T47D (cell line): ENCODE measurements at places on chromosomes 1 and 21.

- no peak for DNase-seq
Observed at GRCh38 chr1:63935553-63935952, 161.7 kb downstream of the ROR1 start.

DNA sequence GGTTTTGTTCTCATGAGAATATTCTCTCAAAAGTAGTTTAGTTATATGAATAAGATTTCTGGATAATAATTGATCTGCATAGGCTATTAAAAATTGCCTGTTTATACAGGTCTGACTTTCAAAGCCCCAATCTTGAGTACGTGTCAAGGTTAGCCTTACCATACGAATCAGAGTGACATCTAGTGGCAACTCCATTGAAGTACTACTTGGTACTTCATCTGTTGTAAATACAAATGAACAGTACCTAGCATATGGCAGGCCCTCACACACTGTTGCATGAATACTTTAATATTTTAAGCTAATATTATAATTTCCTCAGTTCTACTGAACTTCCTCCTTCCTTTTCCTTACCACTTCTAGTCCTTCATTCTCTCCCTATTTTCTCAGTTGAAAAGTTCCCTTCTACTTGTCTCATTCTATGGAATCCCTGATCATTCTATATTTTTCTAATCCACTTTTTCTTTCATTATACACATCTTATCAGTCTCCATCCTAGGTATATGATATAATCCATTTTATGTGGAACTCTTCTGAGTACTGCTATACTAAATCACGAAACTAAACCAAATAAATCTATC lies 101.2 kb downstream of the AKT3 start:
- DNase-seq = peak; percentile 70

- DNase-seq = peak; percentile 78
Observed at GRCh38 chr1:158998781-158999161, 10.9 kb upstream of the IFI16 start.

DNA sequence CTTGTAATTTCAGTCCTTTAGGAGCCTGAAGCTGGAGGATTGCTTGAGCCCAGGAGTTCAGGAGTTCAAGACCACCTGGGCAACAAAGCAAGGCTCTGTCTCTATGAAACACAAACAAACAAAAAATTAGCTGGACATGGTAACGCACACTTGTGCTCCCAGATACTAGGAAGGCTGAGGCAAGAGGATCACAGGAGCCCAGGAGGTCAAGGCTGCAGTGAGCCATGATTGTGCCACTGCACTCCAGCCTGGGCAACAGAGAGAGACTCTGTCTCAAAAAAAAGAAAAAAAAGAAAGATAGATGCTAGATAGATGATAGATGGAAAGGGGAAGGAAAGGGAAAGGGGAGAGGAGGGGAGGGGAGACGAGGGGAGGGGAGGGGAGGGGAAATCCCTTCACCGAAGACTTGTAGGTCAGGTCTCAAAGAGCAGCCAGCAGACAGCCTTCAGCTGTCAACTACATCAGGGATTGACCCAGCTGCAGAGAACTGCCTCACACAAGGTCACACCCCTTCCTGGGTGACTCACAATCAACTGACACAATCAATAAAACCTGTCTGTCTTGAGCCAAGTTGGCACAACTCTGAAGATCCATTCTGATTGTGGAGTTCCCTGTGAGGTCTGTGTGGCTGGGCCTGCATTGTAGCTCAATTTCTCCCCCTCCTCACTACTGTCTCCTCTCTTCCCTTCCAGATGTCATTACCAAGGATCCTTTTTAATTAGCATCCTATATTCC lies 200.6 kb downstream of the RGS7 start:
- DNase-seq = no peak

GRCh38 chr1:100134872-100135271 lies 1.9 kb downstream of the TRMT13 start:
- no peak for DNase-seq

DNA sequence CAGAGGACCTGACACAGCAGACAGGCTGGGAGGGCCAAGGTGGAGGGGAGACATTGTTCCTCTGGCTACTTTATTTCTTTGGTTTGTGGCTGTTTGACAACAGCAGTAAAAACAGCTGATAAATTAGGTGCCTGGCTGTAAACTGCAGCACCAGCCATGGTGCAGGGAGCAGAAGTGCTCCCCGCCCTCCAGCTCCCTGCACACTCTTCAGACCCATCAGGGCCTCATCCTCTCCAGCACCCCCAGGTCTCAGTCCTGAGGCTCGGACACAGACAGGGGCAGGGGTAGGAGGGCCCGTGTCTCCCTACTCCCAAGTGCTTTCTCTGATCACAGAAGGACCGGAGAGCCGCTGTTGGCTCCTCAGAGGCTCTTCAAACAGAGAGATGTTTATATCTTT lies 17.7 kb upstream of the LRRN2 start:
- DNase-seq = no peak

DNA sequence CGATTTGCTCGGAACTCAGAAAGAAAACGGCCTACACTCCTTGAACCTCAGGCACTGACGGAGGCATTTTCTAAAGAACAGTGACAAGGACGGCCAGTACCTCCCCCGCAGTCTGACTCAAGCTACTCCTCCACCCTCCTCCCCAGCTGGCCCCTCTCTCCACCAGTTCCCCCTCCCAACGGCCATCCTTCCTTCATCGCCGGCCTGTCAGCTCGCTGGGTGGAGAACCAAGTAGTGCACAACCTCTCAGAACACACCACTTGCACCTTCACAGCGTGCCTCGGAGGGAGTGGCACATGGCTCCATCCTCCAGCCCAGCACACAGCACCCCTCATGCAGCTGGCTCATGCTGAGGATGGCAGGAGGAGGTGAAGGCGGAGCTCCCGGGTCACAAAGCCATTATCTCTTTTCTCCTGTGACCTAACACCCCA lies 58.8 kb downstream of the TOR1AIP2 start:
- no peak for DNase-seq

GRCh38 chr21:39696196-39696595 lies 48.8 kb upstream of the IGSF5 start:
- no peak for DNase-seq

- no peak for DNase-seq
Observed at GRCh38 chr1:205240569-205240968, 12.8 kb downstream of the TMCC2 start.

DNA sequence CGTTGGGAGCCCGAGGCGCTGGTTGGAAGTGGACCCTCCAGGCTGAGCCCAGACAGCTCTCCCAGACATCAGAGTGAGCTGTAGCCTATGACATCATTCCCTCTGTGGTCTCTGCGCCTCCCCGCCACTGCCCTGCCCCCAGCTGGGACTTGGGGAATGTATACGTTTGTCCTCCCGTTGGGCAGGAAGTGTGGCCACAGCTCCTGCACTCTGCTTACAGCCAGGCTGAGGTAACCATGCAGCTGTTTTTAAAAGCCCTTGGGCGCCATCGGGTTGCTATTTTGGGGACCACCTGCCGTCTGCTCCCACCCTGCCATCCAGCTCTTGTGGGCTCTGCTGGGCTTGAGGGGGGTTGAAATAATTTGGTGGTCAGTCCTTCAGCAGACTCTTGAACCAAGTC lies 7.8 kb downstream of the VASH2 start:
- DNase-seq = no peak

DNA sequence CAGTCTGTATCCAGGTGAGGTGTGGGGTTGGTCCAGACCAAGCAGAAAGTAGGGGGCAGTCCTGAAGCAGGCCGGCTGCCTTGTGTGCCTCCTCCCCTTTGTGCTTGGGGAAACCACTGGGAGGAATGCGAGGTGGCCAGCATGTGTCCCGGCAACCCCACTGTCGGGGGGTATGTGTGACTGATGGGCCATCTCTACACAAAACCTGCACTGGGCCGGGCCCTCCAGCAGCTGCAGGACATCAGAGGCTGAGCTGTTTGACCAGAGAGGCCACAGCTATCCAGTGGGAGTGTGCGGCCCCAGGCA lies 33.3 kb downstream of the TMEM51 start:
- no peak for DNase-seq

DNA sequence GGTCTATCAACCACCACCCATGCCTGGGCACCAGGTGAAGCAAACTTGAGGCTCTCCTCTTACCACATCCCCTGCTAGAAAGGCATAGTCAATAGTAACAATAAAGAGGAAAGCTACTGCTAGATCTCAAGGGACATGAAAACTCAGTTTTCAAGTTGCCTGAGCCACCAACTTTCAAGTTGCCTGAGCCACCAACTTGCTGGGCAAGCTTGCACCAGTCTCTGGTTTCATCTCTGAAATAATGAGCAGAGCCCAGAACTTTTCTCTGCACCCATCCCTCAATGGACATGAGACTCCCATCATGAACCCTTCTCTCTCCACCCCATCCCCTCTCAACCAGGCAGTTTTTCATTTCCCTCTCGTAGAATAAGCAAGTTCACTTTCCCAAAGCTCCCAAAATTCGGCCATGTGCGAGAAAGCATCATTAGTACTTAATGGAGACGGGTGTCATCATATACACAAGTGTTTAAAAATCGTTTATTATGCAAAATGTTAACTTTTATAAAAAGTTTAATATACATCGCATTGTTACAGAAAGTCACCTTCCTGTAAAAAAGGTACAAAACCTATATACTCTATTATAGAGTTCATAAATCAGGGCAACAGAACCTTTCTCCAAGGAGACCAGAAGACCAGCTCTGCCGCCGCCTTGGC lies 1.7 kb downstream of the ID3 start:
- DNase-seq = no peak

DNA sequence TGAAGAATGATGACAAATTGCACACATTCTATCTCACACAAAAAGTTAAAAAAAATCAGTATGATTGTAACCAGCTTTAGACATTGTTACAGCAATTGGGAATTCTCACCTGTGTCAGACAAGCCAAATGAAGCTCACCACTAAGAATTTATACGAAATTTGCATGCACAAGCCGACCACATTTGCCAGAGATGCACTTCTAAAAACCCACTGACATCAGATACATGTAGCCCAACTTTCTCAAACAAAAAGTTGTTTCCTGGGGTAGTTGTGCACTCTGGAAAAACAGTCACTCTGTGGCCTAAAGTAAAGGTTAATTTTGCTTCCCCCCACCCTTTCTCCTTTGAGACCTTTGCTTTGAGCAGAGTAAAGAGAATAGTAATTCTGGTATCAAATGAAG lies 67.9 kb upstream of the IL12RB2 start:
- no peak for DNase-seq

DNA sequence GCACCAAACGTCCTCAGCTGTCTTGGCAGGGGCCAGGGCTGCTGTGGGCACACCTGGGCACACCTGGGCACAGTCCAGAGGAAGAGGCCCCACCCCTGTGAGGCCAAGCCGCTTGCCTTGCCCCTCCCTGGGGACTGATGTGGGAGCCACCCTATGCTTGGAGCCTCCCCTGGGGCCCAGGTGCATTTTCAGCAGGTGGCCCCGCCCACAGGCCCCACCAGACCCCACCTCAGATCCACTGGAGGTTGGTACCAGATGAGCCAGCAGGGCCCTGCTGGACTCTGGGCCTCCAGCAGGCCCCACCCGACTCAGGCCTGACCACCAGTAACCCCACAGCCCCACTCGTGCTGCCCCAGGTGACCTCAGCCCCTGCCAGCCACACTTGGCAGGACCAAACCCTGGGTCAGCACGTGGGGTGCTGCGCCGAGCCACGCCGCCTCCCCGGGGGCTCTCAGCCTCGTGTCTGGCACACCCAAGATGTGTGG lies 8.8 kb downstream of the SLC19A1 start:
- no peak for DNase-seq

- DNase-seq = no peak
Observed at GRCh38 chr21:21688889-21689288, 690.7 kb downstream of the NCAM2 start.

GRCh38 chr21:43297989-43298388 lies 128.9 kb downstream of the SIK1 start:
- no peak for DNase-seq

DNA sequence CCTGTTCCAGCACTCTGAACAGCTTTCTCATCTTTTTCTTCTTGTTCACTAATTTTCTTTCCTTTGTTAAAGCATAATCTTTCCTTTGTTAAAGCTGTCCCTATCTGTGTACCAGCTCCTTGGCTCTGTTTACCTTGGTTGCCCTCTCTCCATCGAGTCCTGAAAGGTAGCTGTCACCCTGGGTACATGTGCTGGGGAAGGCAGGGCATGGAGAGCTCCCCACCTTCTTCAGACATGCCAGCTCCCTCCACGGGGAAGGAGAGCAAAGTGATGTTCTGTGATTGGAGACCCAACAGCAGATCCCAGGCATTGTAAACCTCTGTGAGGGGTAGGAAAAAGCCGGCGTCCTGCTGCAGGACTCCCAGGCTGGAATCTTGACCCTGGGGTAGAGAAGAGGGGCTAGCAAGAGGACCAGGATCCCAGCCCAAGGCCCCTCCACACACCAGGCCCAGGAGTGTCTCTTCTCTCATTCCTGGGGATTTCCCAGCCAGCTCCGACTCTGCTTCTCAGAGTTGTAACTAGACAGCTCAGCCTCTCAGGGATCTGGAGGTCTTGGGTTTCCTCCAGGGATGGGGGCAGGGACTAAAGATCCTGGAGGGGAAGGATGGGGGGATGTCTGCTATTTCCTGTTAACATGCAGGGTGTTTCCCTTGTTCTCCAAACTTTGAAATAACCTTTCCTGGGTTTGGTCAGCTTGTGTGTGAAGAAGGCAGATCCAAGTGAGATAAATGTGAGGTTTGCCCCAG lies 34.4 kb downstream of the TMCC2 start:
- no peak for DNase-seq

- no peak for DNase-seq
Observed at GRCh38 chr1:55792870-55793269, 577.7 kb upstream of the USP24 start.

- DNase-seq = no peak
Observed at GRCh38 chr1:24986372-24986965, 56.4 kb upstream of the RUNX3 start.

DNA sequence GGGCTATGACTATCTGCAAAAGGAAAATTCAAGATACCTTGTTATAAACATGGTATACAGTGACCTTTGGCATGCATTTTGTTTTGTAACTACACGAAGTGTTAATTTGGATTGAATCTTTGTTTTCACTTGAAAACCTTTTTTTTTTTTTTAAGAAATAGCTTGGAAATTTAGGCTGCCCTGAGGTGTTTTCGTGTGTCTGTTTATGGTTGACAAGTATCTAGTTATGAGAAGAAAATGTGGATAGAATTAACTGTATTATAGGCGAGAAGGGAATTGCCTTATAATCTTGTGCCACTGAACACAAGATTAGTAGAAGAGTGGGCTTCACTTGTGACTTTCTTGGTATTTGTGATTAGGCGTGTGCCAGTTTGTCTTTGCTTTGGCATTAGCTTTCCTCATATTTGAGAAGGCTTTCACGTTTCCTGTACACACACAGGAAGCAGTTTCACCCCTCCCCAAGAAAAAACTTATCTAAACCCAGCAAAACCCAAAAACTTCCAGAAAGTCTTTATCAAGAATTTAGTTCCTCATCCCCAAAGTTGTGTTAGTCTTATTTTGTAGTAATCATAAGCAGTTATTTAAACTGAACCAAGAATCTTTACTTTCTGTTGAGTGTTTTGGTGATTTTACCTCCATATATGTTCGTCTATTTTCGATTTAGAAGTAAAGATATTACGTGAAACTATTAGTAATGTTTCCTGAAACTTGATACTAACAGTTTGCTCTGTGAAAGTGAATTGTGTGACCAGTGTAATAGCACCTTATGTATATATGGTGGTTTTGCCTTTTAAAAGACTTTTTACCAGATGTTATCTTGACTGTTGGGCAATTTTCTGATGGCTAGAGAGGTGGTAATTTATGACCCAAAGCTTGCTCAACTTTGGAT lies 3.8 kb downstream of the DYRK1A start:
- DNase-seq = no peak

- DNase-seq = no peak
Observed at GRCh38 chr21:36910581-36911307, 55.7 kb downstream of the HLCS start.

GRCh38 chr1:75548721-75549480 lies 62.0 kb downstream of the SLC44A5 start:
- no peak for DNase-seq
